ENCODE measurements at places on chromosomes 16 and 17.

DNA sequence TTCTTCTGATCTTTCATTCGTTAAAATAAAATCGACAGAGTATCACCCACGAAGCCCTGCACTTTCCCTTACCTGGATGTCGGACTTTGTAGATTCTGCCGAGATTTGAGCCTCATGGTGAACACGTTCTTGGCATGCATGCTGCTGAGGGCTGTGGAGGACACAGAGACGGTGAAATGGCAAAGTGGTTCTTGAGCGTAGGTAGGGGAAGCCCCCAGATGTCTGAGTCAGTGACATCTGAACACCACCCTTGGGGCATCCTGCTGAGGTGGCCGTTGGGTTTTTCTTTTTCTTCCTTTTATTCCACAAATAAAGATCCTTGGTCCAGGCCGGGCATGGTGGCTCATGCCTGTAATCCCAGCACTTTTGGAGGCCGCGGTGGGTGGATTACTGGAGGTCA, 33.9 kb downstream of the NOS2 start:
- no peak for DNase-seq

- no peak for DNase-seq
Observed at GRCh38 chr16:62700426-62701294, 664.4 kb upstream of the CDH8 start.

- no peak for DNase-seq
Observed at GRCh38 chr16:51839727-51840462, 688.8 kb upstream of the SALL1 start.

DNA sequence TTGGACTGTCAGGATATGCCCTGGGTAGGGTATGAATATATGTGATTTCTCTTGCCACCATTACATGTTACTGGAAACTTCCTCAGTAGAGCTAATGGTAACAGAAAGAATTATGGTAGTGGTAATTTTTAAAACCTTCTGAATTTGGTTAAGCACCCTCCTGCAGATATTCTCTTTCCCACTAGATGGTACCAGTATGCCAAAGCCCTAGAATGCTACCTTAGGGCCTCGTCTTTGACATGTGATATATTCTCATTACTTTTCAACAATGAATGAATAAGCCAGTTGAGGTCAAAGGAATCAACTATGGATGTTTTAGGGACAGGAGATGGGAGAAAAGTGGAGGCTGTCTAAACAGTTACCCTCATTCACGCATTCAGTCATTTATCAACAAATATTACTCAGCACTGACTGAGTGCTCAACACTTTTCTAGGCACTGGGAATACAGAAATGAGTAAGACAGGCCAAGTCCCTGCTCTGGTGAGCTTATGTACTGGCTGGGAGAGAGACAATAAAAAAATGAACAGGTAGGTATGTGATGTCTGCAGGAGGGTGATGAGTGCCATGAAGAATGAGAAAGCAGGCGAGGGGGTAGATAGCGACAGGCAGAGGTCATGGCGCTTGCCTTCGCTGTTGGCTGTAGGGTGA, 14.7 kb downstream of the CDH13 start:
- no peak for DNase-seq

DNA sequence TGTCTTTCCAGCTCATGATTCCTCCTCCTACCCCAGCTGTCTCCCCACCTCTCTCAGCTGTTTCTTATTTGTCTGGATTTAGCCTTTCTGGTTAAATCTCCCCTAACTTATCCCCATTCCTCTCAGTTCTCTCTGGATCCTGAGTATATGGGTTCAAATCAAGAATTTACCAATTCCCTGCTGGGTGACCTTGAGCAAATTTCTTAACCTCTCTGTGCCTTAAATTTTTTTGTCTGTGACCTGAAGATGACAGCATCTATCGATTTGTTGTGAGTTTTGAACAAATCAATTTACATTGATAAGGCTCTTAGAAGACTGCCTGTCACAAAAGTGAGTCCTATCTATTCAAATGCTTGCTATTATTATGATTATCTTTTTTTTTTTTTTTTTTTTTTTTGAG, 2.0 kb upstream of the KCNG4 start:
- DNase-seq = no peak

- DNase-seq = no peak
Observed at GRCh38 chr16:7013990-7014389, 318.7 kb upstream of the RBFOX1 start.

GRCh38 chr16:69350536-69351133, 951 bp downstream of the TMED6 start:
- no peak for DNase-seq

- DNase-seq = no peak
Observed at GRCh38 chr17:42129109-42129837, 6.7 kb downstream of the HSPB9 start.

- DNase-seq = no peak
Observed at GRCh38 chr17:56026915-56027314, 126.4 kb upstream of the ANKFN1 start.

GRCh38 chr17:6526362-6527152, 29.8 kb downstream of the PITPNM3 start:
- DNase-seq = no peak

DNA sequence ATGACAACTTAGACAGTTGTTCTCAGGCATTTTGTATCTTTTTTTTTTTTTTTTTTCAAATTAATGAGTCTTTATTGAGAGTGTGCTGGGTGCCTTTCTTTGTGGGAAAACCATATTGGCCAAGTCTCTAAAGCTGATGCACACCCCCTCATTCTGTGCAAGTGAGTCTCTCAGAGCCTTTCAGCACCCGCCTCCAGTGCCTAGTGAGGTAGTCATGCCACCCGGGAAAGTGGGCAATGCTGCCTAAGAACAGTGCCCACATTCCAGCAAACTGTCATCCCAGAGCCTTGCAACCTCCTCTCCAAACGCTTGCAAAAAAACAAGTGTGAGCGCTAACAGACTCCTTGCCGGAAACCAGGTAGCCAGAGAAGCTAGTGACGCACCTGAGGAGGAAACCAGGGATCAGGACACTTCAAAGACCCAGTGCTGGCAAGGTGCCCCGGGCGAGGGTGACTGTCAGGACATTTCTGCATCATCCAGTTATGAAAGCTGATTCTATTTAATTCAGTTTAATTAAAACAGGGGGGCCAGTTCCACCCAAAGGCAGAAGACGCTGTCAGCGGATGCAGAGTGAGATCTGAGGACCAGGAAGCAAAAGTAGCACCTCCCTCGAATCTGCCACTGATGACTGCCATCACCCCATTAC, 34.9 kb downstream of the SMARCE1 start:
- no peak for DNase-seq

DNA sequence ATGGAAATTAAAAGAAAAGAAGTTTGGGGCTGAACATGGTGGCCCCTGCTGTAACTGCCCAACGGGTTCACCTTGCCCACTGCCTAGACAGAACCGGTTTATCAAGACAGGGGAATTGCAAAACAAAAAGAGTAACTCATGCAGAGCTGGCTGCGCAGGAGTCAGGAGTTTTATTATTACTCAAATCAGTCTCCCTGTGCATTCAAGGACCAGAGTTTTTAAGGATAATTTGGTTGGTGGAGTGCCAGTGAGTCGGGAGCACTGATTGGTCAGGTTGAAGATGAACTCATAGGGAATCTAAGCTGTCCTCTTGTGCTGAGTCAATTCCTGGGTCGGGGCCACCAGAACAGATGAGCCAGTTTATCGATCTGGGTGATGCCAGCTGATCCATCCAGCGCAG, 4.4 kb upstream of the SCPEP1 start:
- no peak for DNase-seq

DNA sequence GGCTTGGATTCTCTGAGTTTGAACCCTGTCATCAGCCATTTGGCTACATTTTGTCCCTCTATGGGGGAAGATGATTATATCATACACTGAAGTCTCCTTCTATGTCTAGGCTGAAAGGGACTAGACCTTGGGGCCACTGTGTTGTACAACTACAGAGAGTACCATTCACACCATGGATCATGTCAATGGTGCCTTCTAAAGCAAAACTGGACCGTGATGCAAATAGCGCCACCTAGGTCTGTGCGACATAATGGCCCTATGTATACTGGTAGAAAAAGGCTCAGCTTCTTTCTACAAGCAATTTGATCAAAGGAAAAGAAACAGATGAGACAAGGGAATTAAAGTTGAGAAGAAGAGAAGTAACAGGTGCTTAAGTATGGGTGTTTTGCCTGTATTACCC, 100.7 kb downstream of the LYRM1 start:
- no peak for DNase-seq

GRCh38 chr17:28033972-28034714, 8.3 kb upstream of the NLK start:
- DNase-seq = no peak

GRCh38 chr16:83911290-83911689, 12.4 kb downstream of the MLYCD start:
- DNase-seq = no peak

Data from NCI-H1694 treated with DMSO at 0.1 percent for 48 hours (cell line).